ENCODE measurements at places on chromosomes 6 and 20.

GRCh38 chr6:47496935-47497579 is 19.5 kb downstream of the CD2AP start:
- no peak for DNase-seq

GRCh38 chr6:166333172-166333995 is 9.0 kb downstream of the SFT2D1 start:
- DNase-seq, result no peak

- no peak for DNase-seq
Observed at GRCh38 chr6:167750956-167751358, 75.8 kb upstream of the AFDN start.

- DNase-seq, result no peak
Observed at GRCh38 chr6:40042232-40042631, 108.0 kb upstream of the MOCS1 start.

- no peak for DNase-seq
Observed at GRCh38 chr6:125773387-125774341, 17.1 kb upstream of the NCOA7 start.

- no peak for DNase-seq
Observed at GRCh38 chr6:132107896-132108295, 156.7 kb upstream of the CCN2 start.

GRCh38 chr6:37256692-37257319 is 766 bp upstream of the TBC1D22B start:
- no peak for DNase-seq

- DNase-seq, result peak; percentile 97
Observed at GRCh38 chr6:155314092-155314772, at the start of gene TFB1M. Gene TFB1M, minus strand, starts transcription at chr6:155314484. Its CDS starts 56 bp downstream, at chr6:155314428.

GRCh38 chr6:109696355-109696754 is 5.3 kb downstream of the FIG4 start:
- DNase-seq, result no peak

DNA sequence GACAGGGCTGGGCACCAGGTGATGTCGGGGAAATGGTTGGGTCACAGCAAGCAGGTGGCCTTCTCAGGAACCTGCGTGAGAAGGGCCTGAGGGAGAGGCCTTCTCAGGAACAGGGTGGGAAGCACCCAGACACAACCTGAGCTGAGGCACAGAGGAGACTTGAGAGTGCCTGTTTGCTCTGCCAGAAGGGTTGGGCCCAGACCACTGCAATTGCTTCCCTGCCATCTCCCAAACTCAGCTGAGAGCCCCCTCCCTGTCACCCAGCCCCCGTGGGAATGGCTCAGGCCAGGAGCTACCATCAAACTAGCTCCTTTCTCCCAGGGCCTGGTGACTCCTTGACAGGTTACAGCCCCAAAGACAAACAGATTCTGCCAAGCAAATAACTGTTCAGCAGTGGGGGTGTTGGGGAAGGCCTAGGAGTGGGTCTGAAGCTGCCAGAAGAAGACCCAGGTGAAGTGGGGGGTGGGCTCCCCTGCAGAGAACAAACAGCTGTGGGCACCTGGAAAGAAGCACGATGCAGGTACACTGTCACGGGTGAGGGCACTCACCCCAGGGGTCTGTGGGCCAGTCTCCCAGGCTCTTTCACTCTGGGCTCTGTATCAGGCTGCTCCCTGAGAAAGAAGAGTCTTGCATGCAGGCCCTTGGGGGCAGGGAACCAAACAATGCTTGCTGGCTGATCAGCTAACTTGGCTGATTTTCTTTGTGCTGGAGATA is 30.4 kb upstream of the SPDEF start:
- DNase-seq, result no peak

GRCh38 chr6:165807249-165807960 is 144.4 kb upstream of the PDE10A start:
- no peak for DNase-seq

GRCh38 chr6:118719351-118720124 is 68.1 kb upstream of the CEP85L start:
- DNase-seq, result no peak

DNA sequence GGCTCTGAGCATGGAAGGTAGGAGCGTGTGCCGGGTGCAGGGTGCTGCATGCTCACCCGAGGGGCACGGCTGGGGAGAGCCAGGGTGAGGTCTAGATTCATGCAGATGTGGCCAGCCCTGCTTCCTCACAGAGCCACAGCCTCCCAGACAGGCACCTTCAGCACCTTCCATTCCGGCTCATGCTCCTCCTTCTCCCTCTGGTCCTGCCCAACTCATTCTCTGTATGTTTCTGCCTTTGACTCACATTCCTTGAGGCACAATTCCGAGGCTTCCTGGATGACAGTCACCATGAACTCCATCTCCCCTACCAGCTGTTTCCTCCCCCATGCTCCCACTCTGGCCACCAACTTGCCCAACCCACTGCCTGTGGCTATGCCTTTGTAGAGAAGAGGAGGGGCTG is 35.4 kb downstream of the DACT2 start:
- no peak for DNase-seq

GRCh38 chr20:56360908-56361205 is 2.1 kb downstream of the FAM210B start:
- no peak for DNase-seq

- DNase-seq, result no peak
Observed at GRCh38 chr20:5650280-5650691, 99.9 kb upstream of the SHLD1 start.

- no peak for DNase-seq
Observed at GRCh38 chr20:24518515-24518914, 49.1 kb downstream of the SYNDIG1 start.

DNA sequence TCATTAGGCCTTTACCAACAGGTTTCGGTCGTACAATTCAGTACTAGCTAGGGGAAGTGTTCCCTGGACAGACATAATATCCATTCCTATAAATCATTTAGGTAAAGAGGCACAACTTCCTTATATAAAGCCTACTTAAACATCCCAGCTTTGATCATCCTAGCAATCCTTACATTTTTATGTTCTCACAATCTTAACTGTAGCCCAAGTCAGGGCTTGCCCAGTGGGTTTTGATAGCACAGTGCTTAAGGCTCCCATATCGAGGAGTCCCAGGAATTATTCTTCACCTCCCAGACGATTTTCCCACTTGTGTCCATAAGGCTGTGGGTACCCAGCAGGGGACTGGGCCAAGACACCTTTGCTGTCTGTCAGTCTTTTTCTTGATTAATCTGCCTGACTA is 63.2 kb downstream of the E2F3 start:
- DNase-seq, result no peak

DNA sequence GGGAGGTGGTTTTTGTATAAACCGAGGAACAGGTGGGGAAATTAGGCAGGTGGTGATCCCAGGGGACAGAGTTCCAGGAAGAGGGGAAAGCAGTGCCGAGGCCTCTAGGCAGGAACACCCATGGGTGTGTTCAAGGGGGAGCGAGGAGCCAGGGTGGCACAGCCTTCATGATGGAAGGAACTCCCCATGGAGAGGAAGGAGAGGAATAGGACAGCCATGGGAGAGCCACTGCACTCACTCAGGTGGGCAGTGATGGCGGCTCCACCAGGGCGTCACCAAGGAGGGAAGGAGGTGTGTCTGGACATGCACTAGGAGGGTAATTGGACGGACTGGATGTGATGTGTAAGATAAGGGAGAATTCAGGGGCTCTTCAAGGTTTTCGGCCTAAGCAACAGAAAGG is 98.2 kb downstream of the THBS2 start:
- no peak for DNase-seq

DNA sequence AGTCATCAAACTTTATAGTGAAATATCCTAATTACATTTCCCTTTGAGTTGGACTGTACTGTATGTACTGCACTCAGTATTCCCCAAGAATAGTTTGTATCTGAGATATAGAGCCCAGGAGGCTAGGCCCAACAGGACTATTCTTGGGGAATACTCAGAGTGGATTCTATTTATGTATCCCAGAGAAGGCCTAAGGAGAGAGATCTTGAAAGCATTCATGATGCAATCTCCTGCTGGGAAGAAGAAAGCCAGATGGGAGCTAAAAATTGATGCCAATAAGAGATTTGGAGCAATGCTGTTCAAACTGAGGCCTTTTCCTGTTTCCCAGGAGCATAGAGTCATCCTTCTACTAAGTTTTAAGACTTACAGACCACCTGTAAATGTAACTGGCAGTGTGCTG is 452.1 kb upstream of the PLCB4 start:
- no peak for DNase-seq

- DNase-seq, result no peak
Observed at GRCh38 chr6:24683297-24684296, 16.7 kb downstream of the ACOT13 start.

DNA sequence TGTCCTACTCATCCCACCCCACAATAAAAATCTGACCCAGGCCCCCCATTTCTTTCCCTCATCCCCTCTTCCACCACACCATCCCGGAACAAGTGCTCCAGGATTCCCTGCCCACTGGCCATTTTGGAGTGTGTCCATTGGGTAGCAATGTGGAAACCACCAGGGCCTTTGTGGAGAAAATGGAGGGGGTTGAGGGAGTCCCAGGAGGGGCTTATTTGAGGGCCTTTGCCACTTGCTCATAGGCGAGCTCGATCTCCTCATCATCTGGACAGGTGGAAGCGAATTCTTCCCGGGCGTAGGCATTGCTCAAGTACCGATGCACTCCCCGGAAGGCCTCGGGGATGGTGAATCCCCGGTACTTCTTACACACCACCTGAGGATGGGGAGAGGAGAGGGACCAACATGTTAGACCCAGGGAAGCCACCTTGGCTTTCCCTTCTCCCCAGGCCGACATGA is 1.6 kb upstream of the DDAH2 start:
- DNase-seq, result no peak

- no peak for DNase-seq
Observed at GRCh38 chr6:140597181-140597580, 1222.7 kb upstream of the CITED2 start.

GRCh38 chr20:52150440-52151258 is 40.9 kb downstream of the ZFP64 start:
- no peak for DNase-seq

DNA sequence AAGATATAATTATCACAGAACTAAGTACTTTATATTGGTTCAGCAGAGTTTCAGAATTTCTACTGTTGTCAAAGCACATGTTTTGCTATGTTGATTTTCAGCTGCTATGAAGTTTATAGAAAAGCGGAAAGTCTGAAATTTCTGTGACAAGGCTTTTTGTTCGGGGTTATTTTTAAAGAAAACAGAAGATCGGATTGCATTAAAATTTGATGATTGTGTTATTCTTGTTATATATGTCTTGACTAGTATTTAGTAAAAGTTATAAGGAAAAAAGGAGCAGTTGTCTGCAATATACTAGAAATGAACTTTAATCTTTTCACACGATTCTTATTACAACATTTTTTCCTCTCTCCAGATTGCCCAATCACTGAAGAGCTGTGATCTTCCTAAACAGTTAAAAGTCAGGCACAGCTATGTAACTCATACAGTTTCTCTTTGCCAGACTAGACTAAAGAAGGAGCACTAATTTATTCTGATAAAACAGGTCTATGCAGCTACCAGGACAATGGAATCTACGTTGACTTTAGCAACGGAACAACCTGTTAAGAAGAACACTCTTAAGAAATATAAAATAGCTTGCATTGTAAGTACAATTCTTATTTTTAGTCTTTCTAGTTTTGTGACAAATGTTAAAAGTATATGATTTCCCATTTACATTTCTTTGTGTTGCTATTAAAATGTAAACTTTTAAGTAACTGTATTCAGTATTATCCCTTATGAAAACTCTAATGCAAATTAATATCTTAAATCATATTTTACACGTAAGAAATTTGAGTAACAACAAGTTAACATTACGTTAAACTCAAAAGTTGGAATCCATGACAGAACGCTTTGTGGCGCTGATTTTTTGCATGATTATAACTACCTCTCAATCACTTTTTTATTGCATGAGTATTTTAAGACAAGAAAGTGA is at the start of gene ENPP3:
Gene ENPP3 (plus strand): TSS at position 423 of the 913 bp plus-strand sequence. CDS start 83 bp downstream, at position 506.
- no peak for DNase-seq

GRCh38 chr6:156262014-156262413 is 515.2 kb upstream of the ARID1B start:
- no peak for DNase-seq

GRCh38 chr20:40160097-40160550 is 528.9 kb downstream of the MAFB start:
- DNase-seq, result no peak

DNA sequence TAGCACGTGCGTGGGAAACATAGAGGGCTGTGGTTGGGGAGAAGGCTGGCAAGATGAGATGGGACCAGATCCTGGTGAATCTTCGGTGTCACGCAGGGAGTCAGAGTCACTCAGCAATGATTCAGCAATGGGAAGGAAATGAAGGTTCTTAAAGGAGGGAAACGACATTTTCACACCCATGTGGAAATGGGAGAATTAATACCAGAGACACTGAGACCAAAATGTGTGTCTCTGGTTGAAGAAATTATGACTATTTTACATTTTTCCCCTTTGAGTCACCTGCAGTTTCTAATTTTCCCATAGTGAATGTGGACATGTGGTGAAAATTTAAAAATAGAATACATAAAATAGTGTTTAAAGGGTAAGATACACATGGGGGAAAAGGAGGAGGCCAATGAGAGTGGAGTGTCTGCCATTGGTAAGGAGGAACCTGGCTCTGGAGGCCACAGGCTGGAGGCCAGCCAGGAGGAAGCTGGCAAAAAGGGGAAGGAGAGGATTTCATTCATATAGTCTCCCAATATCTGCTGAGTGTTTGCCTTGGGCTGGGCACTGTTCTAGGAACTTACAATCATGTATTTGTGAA is 17.5 kb downstream of the NRN1 start:
- DNase-seq, result no peak

GRCh38 chr20:37954190-37954589 is 51.3 kb downstream of the VSTM2L start:
- no peak for DNase-seq

DNA sequence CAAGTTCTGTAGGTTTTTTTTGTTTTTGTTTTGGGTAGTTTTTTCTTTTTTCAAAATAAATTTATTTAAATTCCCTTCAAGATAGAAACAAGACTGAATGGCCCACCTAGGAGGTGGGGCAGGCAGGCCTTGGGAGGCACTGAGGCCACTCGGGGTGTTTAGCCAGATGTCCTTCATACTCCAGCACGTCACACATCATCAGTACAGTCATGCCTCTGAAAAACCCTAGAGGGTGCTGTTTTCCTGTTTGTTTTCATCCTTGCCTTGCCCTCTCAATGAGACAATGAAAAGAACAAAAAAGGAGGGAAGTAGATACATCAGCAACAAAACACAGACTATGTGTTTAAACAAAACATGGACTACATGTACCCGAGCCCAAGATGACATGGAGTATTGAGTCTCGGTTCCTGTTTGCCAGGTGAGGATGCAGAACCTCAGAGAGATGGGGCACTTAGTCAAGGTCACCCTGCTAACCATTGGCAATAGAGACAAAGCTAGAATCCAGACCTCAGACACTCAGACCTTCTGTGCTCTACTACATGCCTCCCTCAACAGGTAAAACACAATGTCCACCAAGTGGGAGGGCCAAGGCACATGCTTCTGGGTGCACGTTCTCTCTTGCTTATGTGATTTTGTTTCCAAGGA is 26.8 kb upstream of the CLIC5 start:
- no peak for DNase-seq

DNA sequence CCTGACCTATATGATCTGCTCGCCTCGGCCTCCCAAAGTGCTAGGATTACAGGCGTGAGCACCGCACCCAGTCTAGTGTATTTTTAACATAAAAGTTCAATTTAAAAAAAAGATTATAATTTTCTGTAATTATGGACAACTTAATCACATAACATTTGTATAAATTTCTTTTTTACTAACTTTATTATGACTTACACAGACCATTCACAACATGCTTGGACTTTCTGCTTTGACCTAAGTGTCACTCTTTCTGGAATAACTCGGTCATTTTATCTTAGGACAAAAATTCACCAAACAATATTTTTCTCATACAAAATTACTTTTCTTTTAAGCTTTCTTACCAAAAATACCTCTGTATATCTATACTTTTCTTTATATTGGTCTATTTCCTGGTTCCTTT is 15.4 kb upstream of the IL22RA2 start:
- no peak for DNase-seq

- no peak for DNase-seq
Observed at GRCh38 chr6:26124781-26125685, 37.8 kb downstream of the HFE start.
